Aortic smooth muscle cell (primary cell): ENCODE measurements at places on chromosomes 5 and 9. TPM values are rescaled to one million over a fixed set of nuclear protein-coding genes. Genes with fewer than 3 reads are reported as not detected.

SNCAIP gene
- total RNA-seq, result 0.93 and 1.5 TPM in 2 replicates

TMEM215 gene
- not detected in 2 replicates for total RNA-seq

PCDHB2 gene
- 1.7 and 3.8 TPM in 2 replicates for total RNA-seq

GRM6 gene
- not detected in 2 replicates for total RNA-seq

PTGER4 gene
- 20.6 and 66.8 TPM in 2 replicates for total RNA-seq

GDA gene
- total RNA-seq, result under 0.01 TPM in 1 of 2 replicates, not detected in the other

TLR4 gene
- 88.0 and 89.8 TPM in 2 replicates for total RNA-seq

LIX1 gene
- not detected in 2 replicates for total RNA-seq

NMUR2 gene
- not detected in 2 replicates for total RNA-seq

CD74 gene
- total RNA-seq, result 1.5 and 1.6 TPM in 2 replicates

SAPCD2 gene
- total RNA-seq, result 5.1 and 7.7 TPM in 2 replicates
